ENCODE measurements at places on chromosomes 4 and X. TPM values are rescaled to one million over a fixed set of nuclear protein-coding genes. Genes with fewer than 3 reads are reported as not detected.

CSN2 gene
- total RNA-seq: not detected

GABRG1 gene
- not detected for total RNA-seq

ZNF157 gene
- 0.25 TPM for total RNA-seq

STK32B gene
- total RNA-seq: not detected

FMR1NB gene
- total RNA-seq: not detected

Measured in T-helper 2 cell treated with Interferon-gamma antibody and Interleukin-4, amounts not matched to agents 100 ng/mL and 5 ng/mL, for 36 hours (primary cell).